ENCODE measurements at places on chromosomes 1 and 21.

GRCh38 chr1:33319949-33320618 is 814 bp downstream of the A3GALT2 start:
- DNase-seq = no peak

GRCh38 chr1:31984419-31985347 is 29.0 kb upstream of the KHDRBS1 start:
- no peak for DNase-seq

DNA sequence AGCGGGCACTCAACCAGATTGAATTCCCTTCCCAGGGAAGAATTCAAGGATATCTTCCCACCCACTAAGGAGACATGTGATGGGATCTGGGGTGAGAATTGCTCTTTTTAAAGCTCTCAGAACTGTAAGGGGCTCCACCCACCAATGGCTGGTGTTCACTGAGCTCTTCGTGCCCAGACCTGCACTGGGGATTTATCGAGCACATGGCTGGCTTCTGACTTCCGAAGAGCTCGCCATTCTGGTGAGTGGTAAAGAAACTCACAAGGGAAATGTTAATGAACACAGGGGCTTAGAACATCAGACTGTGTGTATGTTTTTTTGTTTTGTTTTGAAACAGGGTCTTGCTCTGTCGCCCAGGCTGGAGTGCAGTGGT is 9.8 kb downstream of the PADI3 start:
- no peak for DNase-seq

DNA sequence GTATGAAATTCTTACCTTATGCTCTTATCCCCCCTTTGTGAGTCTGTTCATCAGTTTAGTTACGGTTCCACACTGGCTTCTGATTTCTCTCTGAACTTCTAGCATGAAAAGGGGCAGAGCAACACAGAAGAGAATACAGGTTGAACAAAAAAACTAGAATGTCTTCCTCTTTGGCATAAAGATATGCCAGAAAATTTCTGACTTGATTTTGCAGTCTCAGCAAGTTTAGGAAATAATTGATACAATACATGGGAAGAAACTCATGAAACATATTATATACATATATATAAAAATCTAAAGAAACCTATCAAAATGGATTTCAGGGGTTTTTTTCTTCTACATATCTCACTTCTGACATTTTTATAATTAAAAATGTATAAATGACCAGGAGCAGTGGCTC is 27.0 kb downstream of the SH3GLB1 start:
- no peak for DNase-seq

DNA sequence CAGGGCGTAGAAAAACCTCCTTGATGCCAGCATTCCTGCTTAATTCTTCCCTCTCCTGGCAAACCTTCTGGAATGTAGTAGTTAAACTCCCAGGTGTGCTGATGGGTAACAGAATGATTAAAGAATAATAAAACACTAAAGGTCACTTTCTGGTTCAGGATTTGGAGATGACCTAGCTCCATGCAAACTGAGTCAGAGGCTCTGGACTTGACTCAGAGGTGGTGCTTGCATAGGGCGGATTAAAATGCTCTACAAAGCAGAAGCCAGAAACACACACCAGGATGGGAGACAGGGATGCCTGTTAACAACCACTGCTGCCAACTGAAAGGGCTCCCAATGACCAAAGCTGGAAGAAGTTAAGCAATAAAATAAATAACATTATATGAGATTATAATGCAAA is 41.5 kb downstream of the KRTAP19-8 start:
- DNase-seq = no peak

DNA sequence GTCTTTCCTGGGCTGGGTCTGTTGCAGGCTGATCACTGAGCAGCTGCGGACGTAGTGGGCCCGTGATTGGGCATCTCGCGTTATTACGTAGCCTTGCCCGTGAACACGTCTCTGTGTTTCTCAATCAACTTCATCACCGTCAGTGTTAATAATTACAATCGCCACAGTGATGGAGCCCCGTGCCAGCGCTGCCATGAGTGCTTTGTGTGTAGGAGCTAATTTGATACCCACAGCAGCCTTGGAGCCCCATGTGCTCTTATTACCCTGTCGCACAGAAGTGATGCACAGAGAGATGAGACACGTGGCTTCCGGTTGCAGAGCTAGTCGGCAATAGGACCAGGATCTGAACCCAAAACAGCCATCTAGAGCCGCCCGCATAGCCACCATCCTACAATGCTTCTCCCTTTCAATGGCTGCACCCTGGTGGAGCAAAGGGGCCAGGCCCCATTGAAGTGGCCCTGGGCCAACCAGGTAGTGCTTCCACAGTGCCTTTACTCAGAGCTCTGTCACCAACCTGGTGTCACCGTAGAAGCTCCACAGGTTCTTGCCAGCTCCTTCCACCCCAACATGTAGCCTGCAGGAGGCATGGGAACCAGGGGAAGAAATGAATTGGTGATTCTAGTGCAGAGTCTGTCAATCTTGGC is 398.5 kb upstream of the VAMP3 start:
- DNase-seq = no peak

DNA sequence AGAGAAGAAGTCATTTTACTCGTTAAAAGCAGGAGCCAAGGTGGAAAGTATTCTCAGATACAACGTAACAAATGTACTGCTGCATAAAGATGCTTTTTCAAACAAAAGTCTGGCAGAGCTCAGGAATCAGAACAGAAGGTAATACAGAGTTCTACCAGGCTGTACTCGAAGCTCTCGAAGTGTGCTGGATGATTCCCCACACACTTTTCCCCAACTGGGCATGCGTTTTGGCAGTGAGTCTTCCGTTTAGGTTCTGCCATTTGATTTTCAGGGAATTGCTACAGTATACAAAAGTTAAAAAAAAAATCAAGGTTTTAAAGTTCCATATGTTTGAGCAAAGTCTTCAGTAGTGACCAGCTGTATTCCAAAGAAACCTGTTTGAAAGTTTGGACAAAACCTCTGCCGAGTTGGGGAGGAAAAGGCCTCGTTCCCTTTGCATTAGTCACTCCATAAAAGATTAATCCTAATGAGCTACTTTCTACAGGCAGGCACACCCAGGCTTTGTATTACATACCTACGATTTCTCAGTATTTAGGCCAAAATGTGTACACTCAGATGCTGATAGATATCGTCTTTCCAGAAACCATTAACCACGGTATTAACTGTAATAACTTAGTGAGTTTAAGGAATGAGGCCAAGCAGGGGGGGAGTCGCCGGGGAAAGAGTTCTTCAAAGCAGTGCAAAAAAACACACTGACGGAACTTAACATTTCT is 477.1 kb downstream of the LMO4 start:
- no peak for DNase-seq

DNA sequence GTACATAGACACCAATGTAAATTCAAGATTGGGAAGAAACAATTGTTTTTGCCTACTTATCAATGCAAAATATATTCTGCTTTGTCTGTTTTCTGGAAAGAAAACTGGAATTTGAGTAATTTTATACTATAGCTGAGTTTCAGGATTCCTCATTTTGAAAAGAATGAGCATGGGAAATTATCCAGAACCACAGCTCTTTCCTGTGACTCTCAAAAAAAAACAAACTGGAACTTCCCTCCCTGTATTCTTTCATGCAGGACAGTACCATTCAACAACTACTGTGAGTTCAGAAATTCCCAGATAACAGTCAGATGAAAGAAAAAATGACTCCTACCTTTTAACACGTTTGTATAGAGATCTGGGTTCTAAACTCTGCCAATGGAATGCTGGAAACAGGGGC is 372.4 kb downstream of the TGFB2 start:
- no peak for DNase-seq

GRCh38 chr1:176461576-176461975 is 1.4 kb upstream of the PAPPA2 start:
- no peak for DNase-seq

- DNase-seq = no peak
Observed at GRCh38 chr1:175449306-175449705, 256.7 kb upstream of the KIAA0040 start.

DNA sequence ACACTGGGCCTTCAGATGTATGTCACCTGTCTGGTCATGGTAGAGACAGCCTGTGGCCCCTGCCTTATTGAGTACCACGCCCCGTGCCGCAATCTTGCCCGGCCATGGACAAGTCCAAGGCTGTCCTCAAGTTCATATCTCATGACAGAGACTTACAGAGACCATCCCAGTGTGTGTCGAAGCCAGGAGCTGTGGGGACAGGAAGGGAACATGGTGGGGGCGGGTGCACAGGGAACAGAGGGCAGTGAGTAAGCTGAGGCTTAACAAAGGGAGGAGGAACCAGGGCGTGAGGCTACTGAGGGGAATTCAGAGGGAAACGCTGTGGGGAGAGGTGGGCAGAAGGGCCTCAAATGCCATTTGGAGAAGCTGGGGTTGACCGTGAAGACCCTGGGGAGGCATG is 75.8 kb downstream of the ALPL start:
- no peak for DNase-seq

- DNase-seq = no peak
Observed at GRCh38 chr1:248843687-248844086, 5.7 kb downstream of the ZNF672 start.

Data from effector memory CD8-positive, alpha-beta T cell (primary cell).